ENCODE measurements at places on chromosomes 7 and 10.

DNA sequence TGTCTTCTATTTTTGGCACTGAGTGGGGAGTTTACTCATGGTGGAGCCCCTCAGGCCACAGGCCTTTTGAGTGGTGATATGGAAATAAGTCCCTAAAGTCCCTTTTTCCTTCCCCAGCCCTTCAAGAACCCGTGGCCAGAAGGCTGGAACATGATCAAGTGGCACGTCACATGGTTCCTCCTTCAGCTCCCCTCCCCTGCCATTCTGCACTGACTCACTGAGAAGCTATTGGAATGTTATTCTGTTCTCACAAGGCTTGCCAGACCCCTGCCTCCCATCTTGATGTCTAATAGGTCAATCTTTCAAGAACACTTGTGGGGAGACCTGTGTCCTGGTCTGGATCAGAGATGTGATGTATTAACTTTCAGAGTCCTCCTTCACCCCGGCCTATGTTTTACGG, 279.8 kb downstream of the SEC23IP start:
- no peak for DNase-seq

DNA sequence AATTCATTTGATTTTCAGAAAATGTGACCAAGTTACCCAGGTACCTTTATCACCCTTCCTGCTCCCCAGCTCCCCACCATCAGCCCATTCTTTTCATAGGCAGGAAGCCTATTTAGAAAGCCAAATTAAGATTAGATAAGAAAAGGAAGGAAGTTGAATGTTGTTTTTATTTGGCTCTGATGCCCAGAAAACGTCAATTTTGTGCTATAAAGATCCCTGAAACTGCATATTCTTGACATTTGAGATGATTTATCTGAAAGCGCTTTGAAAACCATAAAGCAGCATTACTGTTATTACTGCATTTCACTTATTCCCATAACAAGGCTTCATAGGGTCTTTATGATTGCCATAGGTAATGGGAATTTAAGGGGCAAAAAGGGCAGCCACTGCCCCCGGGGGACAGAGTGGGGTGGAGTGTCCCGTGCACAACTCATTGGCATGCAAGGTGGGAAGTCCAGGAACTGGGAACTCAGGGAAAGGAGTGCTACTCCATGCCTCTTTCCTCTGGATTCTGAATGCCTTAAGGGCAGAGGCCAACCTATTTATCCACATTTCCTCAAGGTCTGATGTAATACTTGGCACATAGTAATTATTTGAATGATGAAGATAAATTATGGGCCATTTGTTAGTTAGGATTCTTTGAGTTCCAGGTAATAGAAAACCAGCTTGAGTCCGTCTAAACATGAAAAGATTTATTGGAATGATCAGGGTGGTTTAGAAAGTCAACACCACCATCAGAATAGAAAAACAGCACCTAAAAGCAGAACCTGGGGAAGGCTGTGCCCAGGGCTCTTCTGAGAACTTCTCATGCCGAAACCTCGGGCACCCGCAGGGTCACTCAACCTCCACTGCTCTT, 100.6 kb upstream of the ELMO1 start:
- no peak for DNase-seq

DNA sequence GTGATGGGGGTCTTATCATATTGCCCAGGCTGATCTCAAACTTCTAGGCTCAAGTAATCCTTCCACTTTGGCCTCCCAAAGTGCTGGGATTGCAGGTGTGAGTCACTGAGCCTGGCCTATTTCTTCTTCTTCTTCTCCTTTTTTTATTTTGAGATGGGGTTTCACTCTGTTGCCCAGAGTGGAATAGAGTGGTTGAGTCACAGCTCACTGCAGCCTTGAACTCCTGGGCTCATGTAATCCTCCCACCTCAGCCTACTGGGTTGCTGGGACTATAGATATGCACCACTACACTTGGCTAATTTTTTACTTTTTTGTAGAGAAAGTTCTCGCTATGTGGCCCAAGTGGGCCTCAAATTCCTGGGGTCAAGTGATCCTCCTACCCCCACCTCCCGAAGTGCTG, 124.3 kb downstream of the SKIDA1 start:
- DNase-seq = no peak

DNA sequence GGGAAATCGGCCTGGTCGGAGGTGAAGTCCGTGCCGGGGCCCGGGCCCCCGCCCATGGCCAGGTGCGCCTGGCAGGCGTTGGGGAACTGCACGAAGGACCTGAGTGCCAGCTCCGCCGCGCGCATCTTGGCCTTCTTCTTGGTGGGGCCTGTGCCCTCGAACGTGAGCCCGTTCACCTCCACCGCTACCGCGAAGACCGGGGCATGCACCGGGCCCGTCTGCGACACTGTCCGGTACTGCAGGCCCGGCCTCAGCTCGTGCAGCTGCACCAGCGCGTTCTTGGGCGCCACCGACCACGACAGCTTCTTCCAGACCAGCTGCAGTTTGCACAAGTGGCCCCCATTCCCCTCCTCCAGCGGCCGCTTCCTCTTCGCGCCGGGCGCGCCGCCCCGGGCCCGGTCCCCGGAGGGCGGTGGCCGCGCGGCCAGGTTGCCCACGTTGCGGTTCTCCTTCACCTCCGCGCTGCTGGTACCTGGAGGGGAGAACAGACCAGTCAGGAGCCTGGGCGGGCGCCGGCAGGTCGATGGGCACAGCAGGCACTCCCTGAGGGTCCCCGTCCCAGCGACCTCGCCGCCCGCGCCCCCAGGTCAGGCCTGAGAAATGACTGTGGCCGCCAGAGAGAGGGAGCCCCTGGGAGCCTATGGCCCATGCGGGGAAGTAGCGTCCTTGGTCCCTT, 307.4 kb downstream of the WDR37 start:
- DNase-seq = no peak

DNA sequence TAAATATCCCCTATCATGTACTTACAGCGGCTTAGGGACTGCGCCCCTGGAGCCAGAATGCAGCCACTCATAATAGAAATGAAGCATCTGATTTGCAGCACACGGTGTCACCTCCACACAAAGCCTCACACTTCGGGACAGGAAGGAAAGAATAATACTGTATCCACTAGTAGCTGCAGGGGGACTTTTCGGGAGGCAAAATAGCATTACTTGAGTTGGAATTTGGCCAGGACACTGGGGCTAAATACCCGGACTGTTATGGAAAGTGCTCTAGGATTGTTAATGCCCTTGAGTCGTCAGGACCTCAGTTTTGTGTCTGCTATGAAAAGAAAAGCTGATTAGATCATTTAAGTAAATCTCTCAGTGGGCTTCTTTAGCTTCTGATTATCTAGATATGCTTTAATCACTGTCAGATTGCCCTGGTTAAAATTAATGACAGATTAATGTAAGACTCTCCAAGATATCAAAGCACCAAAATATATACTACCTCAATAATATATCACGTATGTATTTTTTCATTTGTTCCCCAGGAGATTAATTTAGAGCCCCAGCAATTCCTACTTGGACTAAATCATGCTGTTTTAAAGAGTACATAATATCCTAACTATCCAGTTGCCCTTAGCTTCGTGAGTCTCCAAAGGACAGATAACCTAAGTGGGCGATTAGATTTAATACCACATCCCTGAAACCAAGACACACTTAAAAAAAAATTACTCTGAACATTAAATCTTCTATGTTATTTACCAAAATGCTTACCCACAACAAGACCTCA, 173.0 kb upstream of the NEBL start:
- no peak for DNase-seq

DNA sequence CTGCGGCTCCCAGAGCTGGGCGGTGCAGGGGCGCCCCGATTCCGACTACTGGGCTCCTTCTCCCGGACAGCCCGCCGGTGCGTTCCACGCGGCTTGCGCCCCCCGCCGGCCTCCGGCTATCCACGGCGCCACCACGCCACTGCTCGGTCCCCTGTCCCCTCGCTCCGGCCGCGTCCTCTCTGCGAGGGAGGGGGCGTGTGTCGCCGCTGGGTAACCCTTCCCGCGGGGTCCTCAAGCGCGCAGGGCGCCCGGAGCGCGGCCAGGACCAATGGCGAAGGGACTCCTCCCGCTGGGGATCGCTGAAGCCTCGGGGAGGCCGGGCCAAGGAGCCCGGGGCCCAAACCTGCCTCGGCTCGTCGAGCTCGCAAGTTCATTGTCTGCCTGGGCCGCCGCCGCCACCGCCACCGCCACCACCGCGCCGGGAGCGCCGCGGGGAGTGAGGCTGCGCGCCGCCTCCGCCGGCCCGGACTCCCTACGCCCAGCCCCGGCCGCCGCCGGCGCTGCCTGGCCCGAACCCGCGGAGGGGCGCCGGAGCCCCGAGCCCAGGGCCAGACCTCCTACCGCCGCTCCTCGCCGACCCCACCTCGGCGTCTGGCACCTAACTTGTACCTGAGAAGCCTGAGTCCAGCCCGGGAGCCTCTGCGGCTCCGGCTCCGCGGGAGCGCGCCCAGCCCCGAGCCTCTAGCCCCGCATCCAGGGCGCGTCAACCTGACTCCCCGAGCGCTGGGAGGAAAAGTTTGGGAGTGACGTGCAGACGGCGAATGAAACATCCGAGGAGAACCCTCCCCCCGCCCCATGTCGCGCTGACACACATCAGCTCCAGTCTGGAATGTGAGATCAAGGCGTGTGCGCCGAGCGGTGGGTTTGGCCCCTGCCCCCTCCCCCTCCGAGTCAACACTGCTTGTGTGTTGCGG, at the start of gene CHST15:
TSS of gene CHST15 (minus strand) at position 739 of the 914 bp plus-strand sequence. CDS start 47,386 bp downstream, outside the sequence.
- no peak for DNase-seq

DNA sequence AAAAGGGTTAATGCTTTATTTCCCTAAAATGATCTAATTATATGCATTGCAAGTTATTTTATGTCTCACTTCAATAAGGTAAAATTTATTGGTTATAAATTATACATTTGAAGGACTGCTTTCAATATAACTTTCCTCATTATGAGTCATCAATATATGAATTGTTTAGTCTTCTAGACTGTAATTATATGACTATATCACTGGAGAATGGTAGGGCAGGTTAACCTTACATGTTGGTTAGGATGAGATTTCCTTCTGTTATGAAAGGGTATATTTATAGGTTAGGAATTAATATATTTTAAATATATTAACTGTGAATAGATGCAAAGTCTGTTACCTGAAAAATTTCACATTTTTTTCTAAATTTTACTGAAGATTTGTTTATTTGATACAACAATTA, 406.4 kb upstream of the ETV1 start:
- no peak for DNase-seq

DNA sequence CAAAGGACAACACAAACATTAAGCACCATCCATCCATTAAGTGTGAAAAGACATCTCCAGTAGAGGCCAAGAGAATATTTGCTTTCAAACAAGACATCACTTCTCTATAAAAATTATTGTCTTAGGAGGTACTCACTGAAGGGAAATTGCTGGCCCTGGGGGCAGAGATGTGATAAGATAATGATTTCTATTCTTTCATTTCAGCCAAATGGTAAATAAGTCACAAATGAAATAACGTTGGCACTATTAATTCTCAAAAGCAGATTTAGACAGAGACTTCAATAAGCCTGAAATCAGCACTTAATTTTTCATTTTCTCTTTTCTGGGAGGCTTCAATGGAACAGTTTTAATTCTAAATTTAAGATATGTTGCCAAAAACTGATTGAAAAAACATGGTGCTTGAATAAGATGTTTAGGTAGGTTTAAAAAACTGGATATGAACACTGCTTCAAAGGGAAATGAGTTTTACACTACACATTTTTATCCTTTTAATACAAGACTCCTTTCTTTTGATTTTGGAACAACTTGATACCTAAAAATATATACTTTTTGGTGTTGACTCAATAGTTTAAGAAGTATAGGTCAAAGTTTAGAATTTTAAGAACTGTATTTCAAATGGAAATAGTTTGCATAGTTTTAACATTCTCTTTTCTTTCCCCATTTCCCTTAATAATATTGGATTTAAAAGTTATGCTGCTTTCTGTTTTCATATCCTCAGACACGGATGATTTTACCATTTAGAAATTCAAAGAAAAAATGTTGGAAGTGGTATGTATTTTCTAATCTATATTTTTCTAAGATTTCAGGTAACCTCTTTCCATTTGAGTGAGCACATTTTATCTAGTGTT, 204.0 kb downstream of the AHR start:
- no peak for DNase-seq

Data from AML-193 (cell line).